ENCODE measurements at places on chromosomes 6 and 20.

GRCh38 chr6:39892490-39893129, 41.7 kb downstream of the MOCS1 start:
- peak; percentile 71 for DNase-seq

DNA sequence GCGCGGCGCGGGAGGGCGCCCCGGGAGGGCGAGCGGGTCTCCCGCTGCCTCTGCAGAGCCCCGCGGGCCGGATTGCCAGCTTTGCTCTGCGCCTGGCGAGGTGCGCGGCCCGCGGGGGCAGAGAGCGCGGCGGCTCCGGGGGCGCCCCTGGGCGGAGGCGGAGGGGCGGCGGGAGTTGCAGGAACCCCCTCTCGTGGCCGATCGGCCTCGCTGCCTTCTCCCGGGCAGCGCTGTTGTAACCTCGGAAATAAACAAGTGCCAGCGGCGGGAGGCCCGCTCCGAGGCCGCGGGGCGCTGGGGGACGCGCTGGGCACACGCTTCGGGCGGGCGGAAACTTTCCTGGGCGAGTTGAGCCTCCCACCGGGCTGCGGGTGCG, 1.2 kb downstream of the CDH4 start:
- DNase-seq: peak; percentile 47

- no peak for DNase-seq
Observed at GRCh38 chr20:50425076-50425475, 85.1 kb upstream of the PTPN1 start.

GRCh38 chr6:85726206-85726605, 83.5 kb upstream of the SYNCRIP start:
- no peak for DNase-seq

- no peak for DNase-seq
Observed at GRCh38 chr6:108118359-108118724, 43.8 kb upstream of the OSTM1 start.

DNA sequence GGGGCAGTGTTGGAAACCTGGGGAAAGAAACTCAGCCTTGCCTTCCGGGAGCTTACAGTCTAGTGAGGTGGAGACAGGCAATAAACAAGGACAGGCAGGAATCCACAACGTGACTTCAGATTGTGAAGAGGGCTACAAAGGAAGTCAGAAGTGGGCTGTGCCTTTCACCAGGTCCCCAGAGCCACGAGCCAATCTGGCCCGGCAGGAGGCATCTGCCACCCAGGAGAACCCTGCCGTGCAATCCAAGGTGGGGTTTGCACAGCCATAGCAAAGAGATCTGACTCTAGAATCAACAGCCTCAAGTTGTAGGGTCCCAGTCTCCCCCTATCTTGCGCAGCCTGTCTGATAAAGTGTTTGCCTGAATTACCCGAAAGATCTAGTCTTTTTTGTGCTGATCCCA, 5.5 kb downstream of the SLC32A1 start:
- DNase-seq: no peak

GRCh38 chr20:44597930-44598329, 15.6 kb downstream of the PKIG start:
- DNase-seq: no peak

- DNase-seq: no peak
Observed at GRCh38 chr6:127635091-127635490, 58.1 kb downstream of the C6orf58 start.

- no peak for DNase-seq
Observed at GRCh38 chr6:135910790-135911618, 59.5 kb downstream of the PDE7B start.

- DNase-seq: no peak
Observed at GRCh38 chr6:134535831-134536230, 217.9 kb upstream of the SGK1 start.

- DNase-seq: no peak
Observed at GRCh38 chr6:93389192-93389591, 30.2 kb downstream of the EPHA7 start.

- peak; percentile 34 for DNase-seq
Observed at GRCh38 chr20:8646033-8646441, 422.9 kb upstream of the PLCB4 start.

GRCh38 chr6:159980474-159980873, 11.6 kb downstream of the IGF2R start:
- no peak for DNase-seq

GRCh38 chr6:41277605-41278004, 8.9 kb downstream of the TREM1 start:
- DNase-seq: no peak

DNA sequence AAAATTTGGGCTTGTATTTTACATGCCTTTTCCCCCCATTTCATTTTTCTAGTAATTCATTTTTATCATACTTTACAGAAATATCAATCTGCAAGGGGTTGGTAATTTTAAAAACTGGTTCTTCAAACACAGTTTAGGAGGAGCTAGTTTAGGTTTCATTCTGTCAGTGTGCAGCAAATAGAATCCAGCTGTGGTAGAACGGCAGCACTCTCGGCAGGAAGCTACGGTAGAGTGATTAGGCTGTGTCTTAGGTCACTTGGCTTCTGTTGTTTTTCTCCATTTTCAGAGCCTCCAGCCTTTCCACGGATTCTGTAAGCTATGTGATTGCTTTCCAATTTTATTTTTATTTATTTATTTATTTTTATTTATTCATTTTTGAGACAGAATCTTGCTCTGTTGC, 32.7 kb downstream of the TLDC2 start:
- DNase-seq: no peak

DNA sequence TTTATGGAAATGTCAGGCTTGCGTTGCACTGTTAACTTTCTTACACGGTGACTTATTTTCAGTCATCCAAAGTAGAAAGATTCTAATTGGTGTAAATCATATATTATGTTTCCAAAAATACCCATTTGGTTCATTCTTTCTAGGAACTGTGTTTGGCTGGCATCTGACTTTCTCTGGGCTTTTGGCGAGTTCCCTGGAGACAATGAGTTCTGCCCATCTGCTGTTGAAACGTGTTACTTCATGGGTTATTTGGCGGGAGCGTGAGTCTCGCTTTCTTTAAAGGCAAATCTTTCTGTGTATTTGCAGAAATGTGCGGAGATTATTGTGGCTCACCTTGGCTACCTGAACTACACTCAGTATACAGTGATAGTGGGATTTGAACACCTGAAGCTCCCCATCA, 29.5 kb downstream of the TMEM181 start:
- DNase-seq: no peak

- DNase-seq: no peak
Observed at GRCh38 chr6:52330470-52330869, 31.5 kb upstream of the PAQR8 start.

GRCh38 chr20:44706301-44707017, 8.7 kb upstream of the CCN5 start:
- no peak for DNase-seq

GRCh38 chr6:23414051-23414445, 712.0 kb upstream of the NRSN1 start:
- DNase-seq: peak; percentile 79

DNA sequence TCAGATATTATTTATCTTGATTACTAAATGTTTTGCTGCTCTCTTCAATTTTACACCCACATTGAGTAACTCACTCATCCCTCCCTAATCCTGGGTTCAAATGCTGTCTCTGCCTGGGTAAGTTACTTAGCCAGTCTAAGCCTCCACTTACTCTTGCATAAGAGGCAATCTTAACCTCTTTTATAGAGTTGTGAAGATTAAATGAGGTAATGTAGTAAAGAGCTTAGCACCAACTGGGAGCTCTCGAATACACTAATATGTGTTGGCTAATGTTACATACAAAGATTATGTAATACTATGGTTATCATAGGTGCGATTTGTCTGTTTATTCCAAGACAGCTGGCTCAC, 134.4 kb upstream of the STMND1 start:
- DNase-seq: no peak

DNA sequence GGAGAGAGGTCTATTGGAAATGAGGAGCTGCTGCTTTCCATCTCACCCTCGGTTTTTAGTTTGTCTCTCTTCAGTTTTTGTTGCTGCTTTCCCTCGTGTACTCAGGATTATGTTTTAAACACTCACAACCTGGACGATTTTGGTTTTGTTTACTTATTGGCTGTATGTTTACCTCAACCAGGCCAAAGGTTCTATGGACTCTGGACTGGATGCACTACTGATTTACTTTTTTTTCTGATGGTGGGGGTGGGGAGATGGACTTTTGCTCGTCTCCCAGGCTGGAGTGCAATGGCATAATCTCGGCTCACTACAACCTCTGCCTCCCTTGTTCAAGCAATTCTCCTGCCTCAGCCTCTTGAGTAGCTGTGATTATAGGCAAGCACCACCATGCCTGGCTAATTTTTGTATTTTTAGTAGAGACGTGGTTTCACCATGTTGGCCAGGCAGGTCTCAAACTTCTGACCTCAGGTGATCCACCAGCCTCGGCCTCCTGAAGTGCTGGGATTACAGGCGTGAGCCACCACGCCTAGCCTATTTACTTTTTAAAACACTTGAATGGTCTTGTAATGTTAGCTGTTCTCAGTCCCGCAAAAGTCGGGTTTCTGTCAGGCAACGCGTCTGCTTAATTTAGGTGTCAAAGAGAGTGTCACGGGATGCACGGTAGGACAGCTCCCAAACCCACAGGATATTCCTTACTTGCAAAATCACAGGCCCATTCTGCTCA, 148.2 kb upstream of the RIPOR2 start:
- DNase-seq: no peak

DNA sequence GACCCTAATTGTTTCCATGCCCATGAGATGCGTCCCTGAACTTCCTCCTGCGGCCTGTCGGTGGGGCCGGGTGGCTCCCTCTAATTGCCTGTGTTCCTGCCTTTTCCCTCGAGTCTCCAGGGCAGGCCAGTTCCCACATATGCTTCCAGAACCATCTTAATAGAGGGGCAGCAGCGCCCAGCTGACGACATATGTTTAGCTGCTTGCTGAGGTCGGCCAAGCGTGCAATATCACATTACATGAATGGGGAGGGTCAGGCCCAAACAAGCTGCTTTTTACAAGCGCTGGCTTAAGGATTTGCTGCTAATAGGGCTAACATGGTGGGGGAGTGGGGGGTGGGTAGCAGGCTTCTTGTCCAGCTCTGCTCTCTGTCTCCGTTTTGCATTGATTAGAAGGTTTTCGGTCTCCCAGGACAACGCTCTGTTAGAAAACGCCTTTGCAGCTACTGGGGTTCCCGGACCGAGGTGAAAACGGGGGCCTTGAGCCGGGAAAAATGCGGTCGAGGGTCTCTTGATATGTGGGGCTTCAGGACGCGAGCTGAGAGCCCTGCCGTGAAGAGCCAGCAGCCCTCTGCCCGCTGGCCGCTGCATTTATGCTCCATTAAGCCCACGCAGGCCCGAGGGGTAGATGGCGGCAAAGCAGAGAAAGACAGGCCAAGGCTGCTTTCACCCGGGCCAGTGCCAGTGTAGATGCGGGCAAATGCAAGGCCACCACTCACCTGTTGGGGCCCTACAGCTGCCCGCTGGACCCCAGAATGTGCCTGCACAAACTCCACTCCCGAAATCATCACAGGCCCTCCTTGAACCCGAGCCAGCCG, 308.5 kb downstream of the BMP7 start:
- DNase-seq: no peak

- no peak for DNase-seq
Observed at GRCh38 chr6:164928057-164928727, 381.2 kb downstream of the C6orf118 start.

- peak; percentile 48 for DNase-seq
Observed at GRCh38 chr6:141415896-141416295, 716.8 kb upstream of the GJE1 start.

DNA sequence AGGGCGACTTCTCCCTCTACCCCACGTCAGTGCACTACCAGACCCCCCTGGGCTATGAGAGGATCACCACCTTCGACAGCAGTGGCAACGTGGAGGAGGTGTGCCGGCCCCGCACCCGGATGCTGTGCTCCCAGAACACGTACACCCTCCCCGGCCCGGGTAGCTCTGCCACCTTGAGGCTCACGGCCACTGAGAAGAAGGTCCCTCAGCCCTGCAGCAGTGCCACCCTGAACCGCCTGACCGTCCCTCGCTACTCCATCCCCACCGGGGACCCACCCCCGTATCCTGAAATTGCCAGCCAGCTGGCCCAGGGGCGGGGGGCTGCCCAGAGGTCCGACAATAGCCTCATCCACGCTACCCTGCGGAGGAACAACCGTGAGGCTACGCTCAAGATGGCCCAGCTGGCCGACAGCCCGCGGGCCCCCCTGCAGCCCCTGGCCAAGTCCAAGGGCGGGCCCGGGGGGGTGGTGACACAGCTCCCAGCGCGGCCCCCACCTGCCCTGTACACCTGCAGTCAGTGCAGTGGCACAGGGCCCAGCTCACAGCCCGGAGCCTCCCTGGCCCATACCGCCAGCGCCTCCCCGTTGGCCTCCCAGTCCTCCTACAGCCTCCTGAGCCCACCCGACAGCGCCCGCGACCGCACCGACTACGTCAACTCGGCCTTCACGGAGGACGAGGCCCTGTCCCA, 57.5 kb upstream of the TMEM181 start:
- no peak for DNase-seq

DNA sequence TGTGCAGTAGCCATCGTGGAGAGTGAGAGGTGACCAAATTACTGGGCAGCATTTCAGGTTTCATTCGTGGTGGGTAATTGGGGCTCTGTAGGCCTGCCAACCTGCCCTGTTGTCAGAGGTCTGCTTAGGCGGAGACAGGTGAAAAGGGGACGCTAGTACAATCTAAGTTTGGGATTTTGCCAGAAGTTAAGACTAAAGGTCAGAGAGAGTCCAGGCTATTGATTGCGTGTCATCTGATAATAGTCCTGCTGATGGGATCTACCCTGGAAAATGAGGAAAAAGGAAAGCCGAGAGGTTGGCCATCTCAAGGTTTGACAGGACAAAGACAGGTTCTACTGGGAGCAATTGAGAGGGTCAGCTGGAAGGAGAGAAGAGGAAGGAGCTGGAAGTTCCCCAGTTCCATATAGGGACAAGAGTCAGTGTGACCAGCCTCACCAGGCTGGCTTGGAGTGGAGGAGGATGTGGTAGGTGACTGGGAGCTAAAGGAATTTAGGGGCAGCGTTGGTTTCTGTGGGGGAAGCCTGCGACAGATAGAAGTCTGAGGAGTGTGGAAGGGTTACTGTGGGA, 10.9 kb downstream of the ARFGEF2 start:
- no peak for DNase-seq

DNA sequence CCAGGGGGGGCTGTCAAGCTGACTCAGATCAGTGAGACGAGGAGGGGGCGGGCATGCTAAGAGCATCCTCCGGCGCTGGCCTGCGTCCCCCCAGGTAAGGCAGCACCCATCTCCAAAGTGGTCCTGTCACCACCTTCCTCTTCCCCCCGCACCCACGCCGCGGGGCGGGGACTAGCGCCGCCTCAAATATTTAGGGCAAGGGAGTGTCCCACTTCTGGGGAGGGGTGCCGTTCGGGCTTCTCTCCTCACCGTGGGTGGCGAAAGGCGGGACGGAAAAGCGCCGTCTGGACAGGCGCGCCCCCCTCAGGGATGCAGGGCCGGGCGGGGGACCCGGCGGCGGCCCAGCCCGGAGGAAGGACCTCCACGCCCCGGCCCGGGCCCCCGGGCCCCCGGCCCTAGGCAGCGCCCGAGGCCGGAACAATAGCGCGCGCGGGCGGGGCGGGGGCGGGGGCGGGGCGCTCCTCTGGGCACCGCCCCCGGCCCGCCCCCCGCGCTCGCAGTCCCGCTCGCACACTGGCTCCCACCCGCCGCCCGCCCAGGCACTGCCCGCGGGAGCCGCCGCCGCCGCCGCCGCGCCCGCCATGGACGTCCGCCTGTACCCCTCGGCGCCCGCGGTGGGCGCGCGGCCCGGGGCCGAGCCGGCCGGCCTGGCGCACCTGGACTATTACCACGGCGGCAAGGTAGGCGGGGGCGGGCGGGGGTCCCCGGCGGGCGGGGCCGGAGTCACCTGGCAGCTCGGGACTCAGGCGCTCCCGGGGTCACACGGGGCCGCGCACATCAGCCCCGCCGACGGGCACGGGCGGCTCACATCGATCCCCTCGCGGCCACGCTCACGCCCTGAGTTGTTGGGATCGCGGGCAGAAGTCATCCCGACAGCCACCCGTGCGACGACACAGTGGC, at the start of gene TOX2:
TOX2 (plus strand) TSS at position 542 of the 900 bp plus-strand sequence; CDS start at position 582, 40 bp downstream.
- peak; percentile 57 for DNase-seq

Data from iris pigment epithelial cell (primary cell).